ENCODE measurements at places on chromosomes 6 and 20. TPM values are rescaled to one million over a fixed set of nuclear protein-coding genes. Genes with fewer than 3 reads are reported as not detected.

The TMEM170B gene
- 4.4 TPM for total RNA-seq

The OR2B6 gene
- not detected for total RNA-seq

The CALHM4 gene
- not detected for total RNA-seq

The ANKEF1 gene
- total RNA-seq: 1.3 TPM

The OTOR gene
- not detected for total RNA-seq

The ENPP3 gene
- total RNA-seq: 0.14 TPM
